ENCODE measurements at places on chromosomes 3 and 15.

DNA sequence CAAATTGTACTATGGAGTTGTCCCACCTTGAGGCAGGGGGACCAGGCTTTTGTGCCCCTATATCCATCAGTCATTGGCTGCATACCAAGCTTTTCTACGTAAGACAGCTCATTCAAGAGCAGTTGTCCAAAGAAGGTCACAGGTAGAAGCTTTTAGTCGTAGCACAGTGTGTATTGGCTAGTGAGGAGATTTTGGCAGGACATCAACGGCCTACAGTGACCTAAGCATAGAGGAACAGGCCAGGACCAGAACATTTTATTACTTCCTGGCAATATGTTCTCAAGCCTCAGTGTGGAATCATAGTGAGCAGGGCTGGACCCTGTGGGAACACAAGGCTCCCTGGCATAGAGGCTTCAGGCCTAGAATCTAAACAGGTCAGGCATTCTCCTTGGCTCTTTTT lies 105.4 kb upstream of the ANKRD28 start:
- DNase-seq: no peak

GRCh38 chr15:81083201-81083600 lies 50.9 kb upstream of the CFAP161 start:
- no peak for DNase-seq

DNA sequence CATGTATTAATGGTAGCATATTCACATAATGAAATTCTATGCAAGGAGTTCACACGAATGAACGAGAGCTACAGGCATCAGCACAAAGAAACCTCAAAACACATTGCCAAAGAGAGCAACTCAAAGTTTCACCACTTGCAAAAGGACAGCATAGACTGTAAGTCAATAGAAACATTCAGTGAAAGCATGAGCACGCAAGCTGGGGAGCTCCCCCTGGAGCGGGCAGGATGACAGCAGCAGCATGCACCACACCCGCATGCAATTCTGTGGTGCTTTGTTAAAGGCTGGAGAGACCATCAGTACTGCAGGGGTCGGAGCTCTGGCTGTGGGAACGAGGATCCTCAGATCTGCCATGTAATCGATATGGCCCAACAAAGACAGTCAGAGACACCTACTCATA lies 18.7 kb downstream of the OCA2 start:
- no peak for DNase-seq

- no peak for DNase-seq
Measured at GRCh38 chr15:40428185-40428584, 12.6 kb upstream of the BAHD1 start.

GRCh38 chr15:40938536-40938870 lies 9.4 kb downstream of the DLL4 start:
- no peak for DNase-seq

DNA sequence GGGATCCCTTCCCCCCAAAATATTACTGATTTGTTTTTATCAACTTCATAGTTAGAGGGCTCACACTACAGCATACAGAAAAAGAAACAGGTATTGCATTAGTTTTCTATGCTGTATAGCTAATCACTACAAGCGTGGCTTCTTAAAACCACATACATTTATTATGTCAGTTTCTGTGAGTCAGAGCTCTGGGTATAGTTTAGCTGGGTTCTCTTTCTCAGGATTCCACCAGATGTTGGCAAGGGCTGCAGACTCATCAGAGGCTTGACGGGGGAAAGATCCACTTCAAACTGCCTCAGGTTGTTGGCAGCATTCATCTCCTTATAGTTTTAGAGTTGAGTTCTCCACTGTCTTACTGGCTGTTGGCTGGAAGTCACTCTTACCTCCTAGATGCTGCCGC lies 328.0 kb downstream of the NLGN1 start:
- no peak for DNase-seq

DNA sequence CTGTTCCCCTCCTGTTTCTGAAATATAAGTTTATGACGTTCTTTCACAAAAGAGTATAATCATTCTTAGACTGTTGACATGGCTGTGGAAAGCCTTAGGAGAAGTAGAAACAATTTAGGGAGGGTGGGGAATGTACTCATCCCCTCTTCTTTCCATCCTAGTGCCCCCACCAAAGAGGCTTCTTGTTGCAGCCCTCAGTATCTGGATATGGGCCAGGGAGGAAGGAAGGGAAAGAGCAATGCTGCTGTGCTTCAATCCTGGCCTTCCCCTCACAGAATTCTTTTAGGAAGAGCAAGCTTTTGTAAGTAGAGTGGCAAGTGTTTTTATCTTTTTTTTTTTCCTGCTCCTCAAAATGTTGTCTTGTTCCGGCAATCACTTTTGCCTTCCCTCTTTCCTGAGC lies 1.7 kb downstream of the INAFM2 start:
- DNase-seq: no peak

DNA sequence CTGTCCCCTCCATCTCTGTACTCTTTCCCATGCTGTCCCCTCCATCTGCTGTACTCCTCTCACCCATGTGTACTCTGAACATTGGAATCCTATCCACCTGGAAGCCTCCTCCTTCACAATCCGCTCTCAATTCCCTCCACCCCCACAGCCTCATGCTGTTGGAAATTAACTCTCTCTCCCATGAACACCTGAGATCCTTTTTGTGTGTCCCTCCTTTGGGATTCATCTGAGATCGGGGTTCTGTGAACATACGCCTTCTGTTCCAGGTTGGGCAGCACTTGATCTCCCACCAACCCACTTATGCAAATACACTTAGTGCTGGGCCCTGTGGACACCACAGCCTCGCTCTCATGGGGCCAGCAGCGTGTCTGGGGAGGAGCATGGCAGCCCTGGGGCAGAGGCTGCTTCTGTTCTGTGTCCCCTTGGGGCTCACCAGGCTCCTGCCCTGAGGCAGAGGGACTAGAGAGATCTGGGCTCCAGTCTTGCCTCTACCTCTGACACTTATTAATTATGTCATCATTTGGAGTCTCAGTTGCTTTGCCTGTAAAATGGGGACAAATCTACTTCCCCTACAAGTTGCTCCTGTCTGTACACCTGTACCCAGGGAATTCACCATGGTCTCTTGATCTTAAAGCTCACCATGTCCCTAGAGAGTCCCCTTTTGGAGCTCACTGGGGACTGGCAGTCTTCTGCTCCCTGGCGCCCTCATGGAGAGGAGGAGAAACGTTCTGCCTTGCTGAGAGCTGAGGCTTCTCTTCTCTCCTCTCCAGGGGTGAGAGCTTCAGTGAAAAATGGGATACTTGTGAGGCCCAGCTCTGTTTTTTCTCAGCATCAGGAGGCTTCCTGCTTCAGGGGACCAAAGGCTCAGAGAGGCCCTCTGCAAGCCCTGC lies 42.7 kb downstream of the ITGA11 start:
- peak; percentile 33 for DNase-seq

- no peak for DNase-seq
Measured at GRCh38 chr15:61654918-61655317, 405.3 kb downstream of the VPS13C start.

DNA sequence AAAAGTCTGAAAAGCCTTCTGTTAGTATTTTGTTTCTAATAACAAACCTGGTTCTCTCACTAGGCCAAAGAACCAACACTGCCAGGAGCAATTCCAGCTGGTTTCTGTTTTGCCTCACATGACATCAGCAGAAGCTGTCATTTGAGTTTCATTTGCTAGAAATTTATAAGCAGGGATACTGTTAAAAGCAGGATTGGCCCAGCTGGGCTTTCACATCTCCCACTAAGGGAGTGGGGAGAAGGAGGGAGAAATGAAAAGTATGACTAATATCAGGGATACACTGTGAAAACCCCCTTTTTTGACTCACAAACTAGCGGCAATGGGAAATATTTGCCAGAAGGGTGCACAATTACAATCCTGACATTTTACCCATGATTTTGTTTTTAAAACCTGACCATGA lies 5.3 kb downstream of the CCDC80 start:
- no peak for DNase-seq

GRCh38 chr3:189710620-189711402 lies 79.6 kb downstream of the TP63 start:
- DNase-seq: peak; percentile 73
